ENCODE measurements at places on chromosomes 5 and 9.

DNA sequence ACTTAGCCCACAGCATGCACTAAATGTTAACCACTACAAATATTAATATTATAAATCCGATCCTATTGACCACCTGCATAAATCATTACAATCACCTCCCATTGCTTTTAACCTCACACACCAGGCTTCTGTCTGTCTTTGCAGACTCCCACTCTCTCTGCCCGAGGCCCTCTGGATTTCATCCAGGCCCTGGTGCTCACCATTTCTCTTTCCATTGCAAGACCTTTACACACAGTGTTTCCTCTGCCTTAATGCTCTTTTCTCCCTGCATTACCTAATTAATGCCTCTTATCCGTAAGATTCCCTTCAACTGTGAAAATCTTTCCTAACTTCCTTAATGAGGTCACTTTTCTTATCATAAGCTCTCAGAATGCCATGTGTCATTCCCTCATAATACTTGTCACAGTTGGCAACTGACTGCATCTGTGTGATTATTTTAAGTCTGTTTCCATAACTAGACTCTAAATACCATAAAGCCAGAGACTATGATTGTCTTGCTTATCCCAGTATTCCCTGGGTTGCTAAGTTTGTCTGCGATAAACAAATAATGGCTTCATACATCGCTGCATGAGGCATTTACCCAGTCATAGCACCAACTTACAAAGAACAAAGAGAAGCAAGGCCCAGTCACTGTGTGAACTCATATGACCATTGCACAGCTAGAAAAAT, 155.1 kb downstream of the CCDC192 start:
- DNase-seq, result no peak

DNA sequence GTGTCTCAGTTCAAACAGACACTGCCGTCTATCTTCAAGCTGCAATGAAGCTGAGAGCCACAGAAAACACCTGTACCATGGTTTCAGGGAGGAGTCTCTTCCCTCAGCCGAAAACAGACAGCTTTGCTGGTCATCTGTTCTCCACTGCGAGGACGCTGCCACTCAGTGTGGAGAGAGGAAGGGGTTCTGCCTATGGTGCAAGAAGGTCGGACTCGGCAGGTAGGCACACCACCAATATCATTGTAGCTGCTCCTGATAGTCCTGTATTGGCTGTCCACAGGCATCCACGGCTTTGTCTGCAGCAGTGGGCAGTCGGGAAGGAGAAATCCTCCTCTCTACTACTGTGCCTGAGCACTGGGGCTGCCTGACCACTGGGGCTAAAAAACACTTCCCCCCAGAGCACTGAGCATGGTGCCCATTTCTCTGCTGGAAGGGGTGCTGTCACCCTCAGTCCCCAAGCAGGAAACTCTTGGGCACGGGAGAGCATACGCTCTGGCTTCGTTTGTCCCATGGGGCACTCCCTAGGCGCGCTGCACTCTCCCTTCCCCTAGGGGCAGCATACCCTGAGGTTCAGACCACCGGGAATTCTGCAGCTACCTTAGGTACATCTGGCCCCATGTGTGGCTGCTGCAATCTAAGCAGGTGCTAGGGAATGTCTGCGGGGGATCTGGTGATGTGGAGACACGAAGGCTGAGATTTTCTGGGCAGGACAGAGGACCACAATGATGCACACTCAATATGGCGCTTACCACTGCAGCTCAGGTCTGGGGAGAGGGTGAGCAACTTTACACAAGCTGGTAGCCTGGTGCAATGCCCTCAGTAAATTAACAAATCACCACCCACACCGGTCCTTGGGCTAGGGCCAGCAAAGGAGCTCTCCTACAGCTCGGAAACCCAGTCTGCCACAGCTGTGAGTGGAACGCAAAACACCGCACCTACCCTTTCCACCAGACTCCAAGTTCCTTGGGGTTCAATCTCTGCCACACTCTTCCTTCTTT, 880.9 kb upstream of the SEMA6A start:
- no peak for DNase-seq

- DNase-seq, result no peak
These were observed 17.9 kb downstream of the DUSP1 start for GRCh38 chr5:172753101-172753500.

GRCh38 chr5:152683205-152683604, 278.1 kb upstream of the NMUR2 start:
- no peak for DNase-seq

GRCh38 chr5:134963098-134963497, 4.6 kb upstream of the CATSPER3 start:
- no peak for DNase-seq

DNA sequence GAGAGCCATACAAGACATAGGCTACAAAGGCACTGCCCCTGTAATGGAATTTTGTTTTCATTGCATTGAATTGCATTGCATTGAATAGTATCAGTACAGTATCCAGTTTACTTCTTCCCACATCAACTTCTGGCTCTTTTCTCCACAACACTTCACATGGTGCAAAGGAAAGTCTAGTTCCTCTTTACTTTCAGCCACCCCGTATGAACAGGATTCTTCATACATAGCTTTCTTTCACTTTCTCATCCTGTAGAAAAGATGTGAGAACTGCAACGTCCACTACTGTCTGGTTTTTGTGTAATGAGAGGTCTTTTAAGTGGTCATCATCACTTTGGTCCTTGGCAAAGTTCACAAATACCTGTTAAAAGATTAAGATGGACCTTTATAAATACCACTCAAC, 20.2 kb downstream of the NIPSNAP3B start:
- no peak for DNase-seq
